CD4-positive, alpha-beta T cell (primary cell): ENCODE measurements at places on chromosomes 5 and 9. TPM values are rescaled to one million over a fixed set of nuclear protein-coding genes. Genes with fewer than 3 reads are reported as not detected.

Gene PCDHA7
- not detected for total RNA-seq

Gene TMOD1
- total RNA-seq, result 0.47 TPM

Gene PPP2R2B
- 4.1 TPM for total RNA-seq

Gene ECSCR
- not detected for total RNA-seq

Gene ERGIC1
- 52.4 TPM for total RNA-seq

Gene PRUNE2
- total RNA-seq, result not detected

Gene PLAC8L1
- total RNA-seq, result not detected

Gene TRIM36
- 0.14 TPM for total RNA-seq

Gene CER1
- not detected for total RNA-seq

Gene ZNF354C
- total RNA-seq, result 2.9 TPM

Gene TCF7
- 493 TPM for total RNA-seq

Gene SLC28A3
- total RNA-seq, result not detected

GRCh38 chr9:89883401-89884341 is 278.9 kb downstream of the GADD45G start:
- DNase-seq, result no peak

- no peak for DNase-seq
Observed at GRCh38 chr5:125595095-125595494, 828.1 kb upstream of the GRAMD2B start.

DNA sequence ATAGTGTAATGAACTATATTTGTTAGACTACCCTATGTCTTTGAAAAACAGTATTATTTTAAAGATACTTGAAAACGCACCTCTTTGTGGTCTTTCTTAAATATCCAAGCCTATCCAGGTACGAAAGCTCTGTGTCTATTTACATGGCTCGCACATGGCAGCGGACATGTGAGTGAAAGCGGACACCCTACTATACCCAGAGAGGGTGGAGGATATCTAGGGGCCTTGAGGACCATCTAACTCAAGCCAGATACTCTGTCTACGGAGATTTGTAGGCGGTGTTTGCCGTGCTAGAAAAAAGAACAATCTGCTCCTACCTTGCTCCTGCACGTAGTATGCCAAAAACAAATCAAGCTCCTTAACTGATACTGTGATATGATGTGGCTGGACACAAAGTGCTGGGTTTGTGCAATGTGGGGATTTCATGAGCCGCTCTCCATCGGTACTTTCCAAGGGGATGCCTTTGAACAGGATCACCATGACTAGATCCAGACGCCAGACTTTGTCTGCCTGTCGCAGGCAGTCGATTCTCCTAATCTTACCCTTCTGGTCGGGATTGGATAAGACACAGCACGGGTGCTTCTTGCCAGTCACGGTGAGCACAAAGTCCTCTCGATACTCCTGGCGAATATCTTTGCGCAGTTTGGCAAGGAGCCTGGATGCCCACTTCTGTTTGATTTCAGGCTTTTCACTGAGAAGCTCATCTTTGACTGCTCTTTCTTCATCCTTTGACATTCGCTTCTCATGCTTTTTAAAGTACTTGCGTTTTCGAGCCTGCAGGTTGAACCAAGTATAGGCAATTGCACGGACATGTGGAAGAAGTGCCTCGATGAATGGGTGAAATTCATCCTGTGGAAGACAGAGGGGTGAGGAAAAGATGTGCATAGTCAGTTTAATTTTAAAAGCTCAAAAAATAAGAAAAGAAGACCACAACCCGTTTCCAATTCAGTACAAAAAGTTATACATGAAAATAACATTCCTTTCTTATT is 7.0 kb downstream of the NFIB start:
- DNase-seq, result no peak

DNA sequence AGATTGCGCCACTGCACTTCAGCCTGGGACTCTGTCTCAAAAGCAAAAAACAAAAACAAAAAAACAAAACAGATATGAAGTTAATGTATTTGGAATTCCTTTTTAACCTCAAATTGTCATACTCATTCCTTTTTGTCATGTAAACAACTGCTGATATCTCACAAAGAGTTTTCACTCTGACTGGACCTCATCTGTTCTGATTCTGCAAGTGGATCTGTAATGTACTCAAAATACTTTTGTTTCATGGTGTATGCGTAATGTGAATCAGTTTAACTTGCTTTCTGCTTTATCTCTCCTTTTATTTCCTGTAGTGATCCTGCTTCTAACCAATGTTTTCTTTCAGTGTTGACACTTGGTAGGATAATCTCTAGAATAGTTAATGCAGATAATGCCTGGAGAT is 106.7 kb downstream of the FOCAD start:
- DNase-seq, result no peak

GRCh38 chr5:120504057-120504456 is 40.0 kb downstream of the PRR16 start:
- DNase-seq, result no peak

DNA sequence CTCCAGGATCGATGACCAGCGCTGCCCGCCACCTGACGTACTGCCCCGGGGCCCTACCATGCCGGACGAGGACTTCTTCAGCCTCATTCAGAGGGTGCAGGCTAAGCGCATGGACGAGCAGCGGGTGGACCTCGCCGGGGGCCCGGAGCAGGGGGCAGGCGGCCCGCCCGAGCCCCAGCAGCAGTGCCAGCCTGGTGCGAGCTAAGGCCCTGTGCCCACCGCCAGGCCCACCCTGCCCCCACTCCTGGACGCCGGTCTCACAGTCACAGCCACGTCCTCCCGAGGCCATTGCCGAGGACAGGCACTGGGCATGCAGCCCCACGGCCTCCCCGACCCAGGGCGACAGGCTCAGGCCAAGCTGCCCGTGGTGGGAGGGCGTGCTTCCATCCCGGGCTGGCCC is 5.5 kb downstream of the DNLZ start:
- DNase-seq, result no peak

DNA sequence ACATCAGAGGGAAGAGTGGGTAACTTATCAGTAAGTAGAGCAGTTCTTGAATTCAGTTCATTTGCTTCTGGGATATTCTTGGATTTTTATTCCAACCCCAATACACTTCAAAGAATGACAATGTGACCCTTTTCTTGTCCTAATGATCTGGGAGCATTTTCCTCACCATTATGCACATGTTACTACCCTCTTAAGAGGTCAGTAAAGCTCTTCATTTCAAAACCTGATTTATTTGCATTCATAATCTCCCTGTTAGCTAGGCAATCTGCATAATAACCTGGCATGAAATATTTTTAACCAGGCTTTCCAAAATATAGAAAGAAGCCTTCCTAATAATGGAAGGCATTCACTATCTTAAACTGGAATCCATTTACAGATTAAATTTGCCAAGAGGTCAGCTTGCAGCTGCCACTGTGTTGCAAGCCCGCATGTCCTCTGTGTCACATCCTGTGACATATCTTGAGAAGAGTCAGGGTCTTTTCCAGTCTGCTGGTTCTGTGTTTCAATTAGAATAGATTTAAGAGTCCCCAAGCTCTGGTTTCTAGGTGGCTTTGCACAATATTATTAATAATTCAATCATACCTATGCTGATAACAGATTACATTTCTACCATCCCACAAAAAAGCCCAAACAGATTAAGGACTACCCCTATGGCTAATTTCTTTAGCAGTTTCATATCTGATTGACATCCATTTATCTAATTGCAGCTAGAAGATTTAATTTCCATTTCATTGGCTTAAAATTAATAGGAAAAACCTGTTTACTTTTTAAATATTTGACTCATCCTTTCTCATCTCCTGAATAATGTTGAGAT is 30.9 kb upstream of the PPP2R2B start:
- DNase-seq, result no peak

- DNase-seq, result no peak
Observed at GRCh38 chr9:6922124-6922676, 164.4 kb downstream of the KDM4C start.

DNA sequence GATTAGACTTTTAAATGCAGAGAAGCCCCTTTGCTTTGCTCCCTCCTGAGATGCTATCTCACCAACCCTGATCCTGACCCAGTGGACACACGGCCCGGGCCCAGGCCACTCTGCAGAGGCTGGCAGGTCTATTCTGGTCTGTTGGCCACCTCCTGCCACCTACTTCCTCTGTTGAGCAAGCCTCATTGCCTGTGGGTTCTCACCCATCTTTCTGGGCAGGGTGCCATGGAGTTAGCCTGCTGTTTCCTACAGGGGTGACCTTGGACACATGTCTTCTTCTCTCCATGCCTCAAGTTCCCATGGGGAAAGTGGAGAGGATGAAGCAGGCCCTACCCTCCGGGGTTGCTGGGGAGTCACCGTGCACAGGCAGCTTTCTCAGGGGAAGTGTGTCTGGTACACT is 266.2 kb upstream of the IRX1 start:
- DNase-seq, result no peak

DNA sequence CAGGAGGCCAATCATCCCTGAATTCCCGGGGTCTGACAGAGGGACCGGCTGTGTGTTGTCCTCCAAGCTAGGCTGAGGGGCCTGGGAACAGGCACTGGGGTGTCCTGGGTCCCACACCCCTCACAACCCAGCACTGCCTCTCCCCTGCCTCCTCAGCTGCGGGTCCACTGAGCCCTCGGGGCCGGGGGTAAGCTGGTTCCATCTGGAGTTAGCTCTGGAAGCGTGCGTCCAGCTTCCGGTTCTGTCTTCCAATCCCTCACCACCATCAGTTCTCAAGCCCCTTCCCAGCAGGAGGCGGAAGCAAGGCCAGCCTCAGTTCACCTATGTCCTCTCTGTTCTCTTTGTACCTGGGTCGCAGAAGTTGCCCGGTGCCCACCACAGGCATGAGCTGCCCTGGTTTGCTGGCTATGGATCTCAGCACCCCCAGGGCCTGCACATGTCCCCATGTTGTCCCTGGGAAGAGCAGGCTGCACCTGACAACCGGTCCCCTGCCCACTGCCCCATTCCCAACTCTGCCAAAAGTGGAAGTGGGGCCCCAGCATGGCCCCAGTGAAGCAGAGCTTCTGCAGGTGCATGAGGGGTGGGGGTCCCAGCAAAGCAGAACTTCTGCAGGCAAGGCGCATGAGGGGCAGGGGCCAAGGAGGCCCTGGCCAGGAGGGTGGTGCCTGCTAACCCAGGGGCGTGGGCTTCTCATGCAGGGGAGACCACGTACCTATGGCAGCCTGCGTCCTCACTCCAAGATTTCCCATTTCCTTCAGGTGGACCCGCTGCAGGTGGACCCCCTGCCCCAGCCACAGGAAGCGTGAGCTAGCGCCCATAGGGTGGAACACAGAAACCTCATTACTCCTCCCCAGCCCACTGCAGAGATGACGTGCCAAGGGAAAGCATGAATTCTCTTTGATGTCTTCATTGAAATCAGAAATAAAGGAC is 111.9 kb downstream of the ZNF354C start:
- no peak for DNase-seq

DNA sequence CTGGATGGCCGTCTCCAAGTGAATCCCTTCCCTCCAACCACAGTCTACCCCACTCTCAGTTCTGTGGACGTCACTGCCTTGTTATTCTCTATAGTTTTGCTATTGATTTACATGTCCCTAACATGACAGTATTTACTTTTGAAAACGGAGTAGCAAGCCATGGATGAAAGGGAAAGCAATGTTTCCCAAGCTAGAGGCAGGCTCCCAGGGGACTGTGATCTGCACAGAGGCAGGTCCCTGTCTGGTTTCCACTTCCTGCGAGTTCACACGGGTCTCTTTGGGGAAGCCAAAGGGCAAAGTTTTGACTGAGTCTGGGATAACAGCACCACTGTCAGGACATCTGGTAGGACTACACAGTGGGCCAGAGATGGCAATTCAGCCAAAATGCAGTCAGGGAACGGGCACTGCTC is 12.7 kb downstream of the C9orf153 start:
- no peak for DNase-seq

DNA sequence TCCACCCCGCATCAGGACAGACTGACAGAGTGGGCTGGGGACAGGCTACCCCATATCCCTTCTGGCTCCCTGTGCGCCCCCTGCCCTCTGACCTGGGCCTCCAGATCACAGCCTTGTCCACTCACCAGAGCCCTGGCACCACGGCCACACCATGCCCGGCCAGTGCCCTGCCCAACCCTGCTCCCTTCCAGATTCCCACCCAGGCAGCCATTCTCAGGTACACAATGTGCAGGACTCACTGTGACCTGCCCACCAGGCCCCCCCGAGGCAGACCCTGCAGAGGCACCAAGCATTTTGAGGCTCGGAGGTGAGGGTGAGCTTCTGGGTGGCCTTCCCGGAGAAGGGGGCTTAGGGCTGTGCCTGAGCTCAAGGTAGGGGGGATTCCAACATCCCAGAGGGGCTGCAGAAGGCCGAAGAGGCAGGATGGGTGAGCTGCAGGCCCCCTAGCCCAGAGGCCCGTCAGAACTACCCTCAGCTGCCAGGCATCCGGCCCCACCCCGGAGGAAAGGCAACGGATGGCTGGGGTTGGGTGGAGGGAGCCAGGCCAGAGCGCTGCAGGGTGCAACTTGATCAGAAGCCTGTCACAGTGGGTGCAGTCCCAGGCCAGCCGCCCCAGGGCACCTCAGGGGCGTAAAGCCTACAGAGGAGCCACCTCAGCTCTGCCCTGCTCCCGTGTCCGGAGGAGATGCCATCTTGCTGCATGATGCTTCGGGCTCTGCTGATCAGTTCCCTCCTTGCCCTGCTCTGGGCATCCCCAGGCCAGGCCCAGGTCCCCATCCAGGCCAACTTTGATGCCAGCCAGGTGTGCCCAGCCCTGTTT is at the start of gene LCNL1:
Gene LCNL1, plus strand, starts transcription at position 762 of the 820 bp plus-strand sequence. CDS start 594 bp downstream, outside the sequence.
- DNase-seq, result no peak

- DNase-seq, result no peak
Observed at GRCh38 chr9:113306566-113306965, 3.4 kb upstream of the RNF183 start.

DNA sequence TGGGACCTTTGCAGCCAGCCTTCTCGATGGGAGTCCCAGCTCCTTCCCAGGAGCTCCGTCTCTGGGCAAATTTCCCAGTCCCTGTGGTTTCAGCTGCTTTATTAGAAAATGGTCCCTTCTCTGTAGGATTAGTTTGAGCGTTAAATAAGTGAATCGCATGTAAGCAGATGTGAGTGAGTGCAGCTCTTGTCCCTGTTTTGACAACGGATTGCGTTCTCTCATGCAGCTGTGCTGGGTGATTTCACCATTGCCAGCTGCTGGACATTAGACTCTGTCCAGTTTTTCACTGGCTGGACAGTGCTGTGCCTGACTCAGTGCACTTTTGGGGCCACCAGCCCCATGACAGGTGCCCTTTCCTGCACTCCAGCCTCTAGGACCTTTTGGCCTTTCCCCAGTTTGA is 11.6 kb upstream of the CEL start:
- DNase-seq, result no peak

DNA sequence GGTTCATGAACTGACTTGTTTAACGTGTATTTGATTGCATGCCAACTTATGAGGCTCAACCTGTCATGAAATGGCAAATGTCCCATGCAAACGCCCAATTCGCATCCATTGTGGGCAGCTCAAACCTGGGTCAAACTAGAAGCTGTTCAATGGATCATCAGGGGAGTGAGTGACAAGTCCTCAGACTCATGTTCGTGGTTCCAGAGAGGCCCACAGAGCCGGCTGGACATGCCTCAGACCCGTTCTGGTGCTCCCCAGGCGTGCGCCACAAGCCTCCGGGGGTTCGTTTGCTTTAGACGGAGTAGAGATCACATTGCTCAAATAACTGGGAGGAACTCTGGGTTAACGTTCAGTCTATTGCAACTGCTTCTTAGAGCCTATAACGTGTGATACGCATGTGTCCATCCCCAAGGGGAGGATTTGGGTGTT is 15.0 kb downstream of the GFI1B start:
- DNase-seq, result no peak
